Stimulated activated CD8-positive, alpha-beta memory T cell treated with anti-CD3 and anti-CD28 coated beads, Interleukin-15, amount 100 ng/mL, for 1 hour (primary cell): ENCODE measurements at places on chromosomes 5 and 9.
A peak's percentile ranks its signal among the peaks of the same experiment; 100 is the strongest.

DNA sequence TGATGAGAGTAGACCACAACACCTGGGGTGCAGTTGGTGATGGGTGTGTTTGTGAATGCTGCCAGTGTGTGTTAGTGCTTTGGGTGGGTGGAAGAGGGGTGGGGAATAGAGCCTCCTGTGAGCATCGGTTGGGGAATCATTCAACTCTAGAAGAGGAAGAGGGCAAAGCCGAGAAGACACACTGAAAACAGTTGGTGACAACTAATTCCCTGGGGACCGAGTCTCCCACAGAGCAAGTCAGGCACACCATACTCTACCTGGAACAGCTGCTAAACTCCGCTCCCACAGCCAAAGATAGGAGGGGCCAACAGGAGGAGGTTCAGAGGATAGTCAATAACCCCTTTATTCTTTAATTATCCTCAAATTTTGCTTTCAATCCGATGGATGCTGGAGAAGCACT is 1.6 kb upstream of the ARHGEF39 start:
- DNase-seq = no peak

- no peak for DNase-seq
Observed at GRCh38 chr9:14033067-14033466, 280.9 kb downstream of the NFIB start.

DNA sequence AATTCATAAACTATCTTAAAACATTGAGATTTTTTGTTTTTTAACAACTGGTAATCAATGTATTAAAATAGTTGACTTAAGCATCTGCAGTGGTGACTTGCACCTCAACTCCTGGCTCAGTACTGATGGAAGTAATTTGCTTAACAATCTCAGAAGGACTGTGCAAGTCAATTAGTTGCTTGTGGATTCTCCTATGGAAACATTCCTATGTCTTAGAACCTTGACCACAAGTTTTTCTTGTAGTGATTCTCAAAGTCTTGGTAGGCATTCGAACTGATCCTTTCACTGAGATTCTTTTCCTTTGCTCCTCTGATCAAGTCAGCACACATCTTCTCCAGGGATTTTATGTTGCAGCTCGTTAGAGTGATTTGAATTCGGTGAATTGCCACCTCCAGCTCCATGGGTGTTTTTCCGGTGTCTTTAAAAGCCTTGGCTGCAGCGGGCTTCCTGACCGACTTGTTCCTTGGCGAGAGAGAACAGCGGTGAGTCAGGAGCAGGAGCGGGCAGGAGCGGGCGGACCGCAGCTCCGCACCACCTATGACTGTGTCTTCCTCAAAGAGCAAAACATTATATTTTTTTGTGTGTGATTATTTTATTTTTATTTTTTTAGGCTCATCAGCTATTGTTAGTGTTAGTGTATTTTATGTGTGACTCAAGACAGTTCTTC is 21.1 kb downstream of the HMGXB3 start:
- DNase-seq = no peak

DNA sequence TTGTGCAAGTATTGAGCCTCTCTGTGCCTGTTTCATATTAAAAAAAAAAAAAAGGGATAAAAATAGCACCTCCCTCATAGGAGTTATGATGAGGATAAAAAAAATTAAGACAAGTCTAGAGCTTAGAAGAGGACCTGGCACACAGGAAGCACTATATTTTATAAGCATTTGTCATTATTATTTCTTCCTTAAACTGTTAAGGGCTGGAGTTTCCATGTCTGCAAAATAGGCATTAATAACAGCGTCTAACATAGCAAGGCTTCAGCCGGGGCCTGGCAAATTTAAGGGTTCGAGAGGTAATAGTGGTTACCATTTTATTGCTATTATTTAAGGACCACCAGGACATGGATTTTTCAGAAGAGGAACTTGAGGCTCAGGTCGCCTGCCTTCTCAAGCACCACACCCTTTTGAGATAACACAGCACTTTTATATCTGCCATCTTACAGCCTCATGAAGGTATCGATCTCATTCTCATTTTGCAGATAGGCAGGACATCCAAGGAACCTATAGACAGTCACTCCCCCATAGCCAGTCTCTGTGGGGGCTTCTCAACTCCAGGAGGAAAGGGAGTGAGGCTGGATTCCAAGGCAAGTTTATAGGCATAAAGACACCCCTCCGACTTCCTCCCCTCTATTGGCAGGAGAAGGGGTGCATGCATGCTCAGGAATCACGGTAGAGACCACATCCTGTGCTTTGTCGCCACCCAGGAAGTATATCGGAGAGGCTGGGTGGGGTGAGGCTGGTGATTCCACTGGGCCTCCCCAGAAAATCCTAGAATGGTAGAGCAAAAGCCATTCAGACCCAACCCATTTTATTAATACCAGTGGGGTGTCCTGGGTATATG is 2.4 kb downstream of the ANXA6 start:
- DNase-seq = peak; percentile 24

DNA sequence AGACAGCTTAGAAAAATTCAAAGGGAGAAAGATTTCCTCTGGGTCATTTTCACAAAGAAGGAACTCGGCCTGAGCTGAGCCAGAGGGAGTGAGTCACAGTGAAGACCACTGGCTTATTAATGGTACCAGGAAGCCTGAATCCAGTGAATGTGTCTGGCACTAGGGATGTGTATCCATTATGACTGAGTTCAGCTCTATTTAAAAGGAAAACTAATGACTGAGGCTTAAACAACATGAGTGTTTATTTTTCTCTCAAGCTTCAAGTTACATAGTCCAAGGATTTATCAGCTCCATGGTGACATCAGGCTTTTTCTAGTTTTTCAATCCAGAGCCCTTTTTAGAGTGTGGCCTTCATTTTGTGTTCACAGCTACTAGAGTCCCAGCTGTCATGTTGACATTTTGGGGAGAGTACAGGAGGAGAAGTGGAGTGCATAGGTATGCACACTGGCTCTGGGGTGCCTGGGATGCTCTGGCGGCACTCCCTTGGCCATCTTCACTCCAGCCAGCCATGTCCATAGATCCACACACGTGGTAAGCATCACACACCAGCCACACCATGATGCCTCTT is 159.5 kb upstream of the ERCC6L2 start:
- no peak for DNase-seq

DNA sequence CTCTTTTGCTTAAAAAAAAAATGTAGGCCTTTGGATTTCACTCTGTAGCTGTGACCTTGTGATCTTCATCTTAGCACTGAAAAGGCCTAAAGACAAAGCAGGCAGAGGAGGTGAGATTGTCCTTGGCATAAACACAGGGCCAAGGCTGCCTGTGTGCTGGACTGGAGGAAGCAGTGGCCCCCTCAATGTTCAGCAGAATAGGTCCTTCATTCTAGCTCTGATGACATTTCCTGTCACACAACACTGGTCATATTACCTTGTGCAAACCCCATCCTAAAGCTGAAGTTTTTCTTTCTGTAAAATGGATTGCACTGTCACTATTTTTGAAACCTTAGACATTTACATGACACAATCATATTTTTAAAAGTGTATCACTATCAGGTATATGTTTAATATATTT is 147.4 kb downstream of the INSYN2B start:
- no peak for DNase-seq

DNA sequence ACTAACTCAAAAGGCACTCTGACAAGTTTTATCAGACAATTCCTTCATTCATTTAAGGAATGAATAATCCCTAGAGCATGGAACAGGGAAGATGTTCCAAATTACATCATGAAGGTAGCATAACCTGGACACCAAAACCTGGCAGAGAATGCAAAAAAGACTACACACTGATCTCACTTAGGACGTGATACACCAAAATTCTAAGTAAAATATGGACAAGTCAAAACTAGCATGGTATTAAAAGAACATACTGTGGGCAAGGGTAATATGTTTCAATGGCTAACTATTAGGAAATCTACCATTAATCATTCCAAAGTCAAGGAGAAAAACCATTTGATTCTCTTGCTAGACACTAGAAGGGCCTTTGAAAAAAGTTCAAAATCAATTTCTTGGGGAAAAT is 176.5 kb downstream of the HSPA4 start:
- DNase-seq = no peak

DNA sequence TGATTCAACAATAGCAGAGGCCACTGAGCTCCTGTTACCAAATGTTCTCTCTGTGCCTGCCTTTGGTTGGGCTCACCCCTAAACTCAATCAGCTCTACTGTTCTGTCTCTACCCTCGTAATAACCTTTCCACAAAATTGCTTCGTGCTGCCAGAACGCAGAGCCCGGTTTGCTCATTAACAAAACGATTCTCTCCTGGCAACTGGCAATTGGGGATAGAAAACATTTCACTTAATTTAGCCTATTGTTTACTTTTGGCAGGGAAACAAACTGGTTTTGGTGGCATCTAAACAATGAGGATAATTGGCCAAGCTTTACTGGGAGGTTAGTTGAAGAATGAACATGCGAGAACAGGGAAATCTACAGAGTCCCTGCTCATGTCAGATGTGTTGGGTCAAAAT is 56.6 kb downstream of the SLC28A3 start:
- no peak for DNase-seq

- DNase-seq = no peak
Observed at GRCh38 chr5:94969174-94969573, 315.7 kb downstream of the MCTP1 start.

GRCh38 chr9:119662329-119662728 is 293.1 kb upstream of the BRINP1 start:
- no peak for DNase-seq

DNA sequence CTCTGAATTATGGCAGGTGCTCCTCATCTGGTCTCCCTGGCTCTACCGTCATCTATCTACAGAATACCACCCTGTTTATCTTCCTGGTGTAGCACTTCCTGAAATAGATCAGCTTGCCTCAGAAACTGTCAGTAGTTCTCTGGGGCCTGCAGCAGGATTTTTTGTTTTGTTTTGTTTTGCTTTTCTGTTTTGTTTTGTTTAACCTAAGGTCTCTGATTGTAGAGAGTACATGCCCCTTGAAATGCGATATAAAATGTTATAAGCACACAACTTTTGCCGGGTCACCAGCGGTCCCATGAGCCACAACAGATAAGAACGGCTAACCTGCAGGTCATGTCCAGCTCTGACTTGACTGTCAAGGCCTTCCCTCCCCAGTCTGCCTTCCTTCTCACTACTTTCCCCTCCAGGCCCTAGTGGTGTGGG is 26.6 kb upstream of the CREBRF start:
- no peak for DNase-seq

DNA sequence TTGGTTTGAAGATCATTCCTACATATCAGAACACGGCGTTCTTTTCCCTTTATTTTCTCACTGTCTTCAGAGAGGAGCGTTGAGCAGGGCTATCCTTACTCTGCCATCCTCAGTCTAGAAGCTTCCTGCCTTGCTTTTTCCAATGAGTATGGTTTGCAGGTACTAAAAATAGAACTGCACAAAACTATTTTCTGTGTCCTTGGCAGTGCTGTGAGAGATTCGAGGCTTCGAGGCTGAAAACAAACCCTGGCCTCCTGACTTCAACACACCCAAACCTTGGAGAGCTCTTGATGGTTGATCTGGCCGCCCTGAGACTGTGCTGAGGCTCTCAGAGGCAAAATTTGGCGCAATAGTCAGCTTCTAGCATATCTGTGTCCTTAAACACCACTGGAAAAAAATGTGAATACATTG is 78.9 kb downstream of the GOLPH3 start:
- DNase-seq = no peak

- no peak for DNase-seq
Observed at GRCh38 chr9:94286116-94286515, 27.0 kb downstream of the ZNF169 start.

GRCh38 chr5:68739752-68740151 is 354.1 kb upstream of the SLC30A5 start:
- DNase-seq = no peak

DNA sequence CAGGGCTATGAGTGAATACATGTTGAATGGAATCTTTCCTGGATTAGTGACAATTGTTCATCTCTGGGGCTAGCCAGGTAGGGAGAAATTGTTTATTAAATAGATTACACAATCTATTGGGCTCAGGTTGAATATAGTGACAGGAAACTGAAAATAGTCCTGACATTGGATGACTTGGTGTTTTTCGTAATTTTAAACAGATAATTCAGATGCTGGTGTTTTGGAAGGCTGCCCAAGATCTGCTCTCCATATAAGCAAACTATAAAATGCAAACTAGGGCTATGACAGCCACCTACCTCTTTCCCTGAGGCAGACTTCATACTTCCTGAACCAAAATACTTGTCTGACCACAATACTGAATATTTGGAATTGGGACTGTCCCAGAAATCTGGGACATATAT is 99.1 kb downstream of the ENC1 start:
- no peak for DNase-seq

DNA sequence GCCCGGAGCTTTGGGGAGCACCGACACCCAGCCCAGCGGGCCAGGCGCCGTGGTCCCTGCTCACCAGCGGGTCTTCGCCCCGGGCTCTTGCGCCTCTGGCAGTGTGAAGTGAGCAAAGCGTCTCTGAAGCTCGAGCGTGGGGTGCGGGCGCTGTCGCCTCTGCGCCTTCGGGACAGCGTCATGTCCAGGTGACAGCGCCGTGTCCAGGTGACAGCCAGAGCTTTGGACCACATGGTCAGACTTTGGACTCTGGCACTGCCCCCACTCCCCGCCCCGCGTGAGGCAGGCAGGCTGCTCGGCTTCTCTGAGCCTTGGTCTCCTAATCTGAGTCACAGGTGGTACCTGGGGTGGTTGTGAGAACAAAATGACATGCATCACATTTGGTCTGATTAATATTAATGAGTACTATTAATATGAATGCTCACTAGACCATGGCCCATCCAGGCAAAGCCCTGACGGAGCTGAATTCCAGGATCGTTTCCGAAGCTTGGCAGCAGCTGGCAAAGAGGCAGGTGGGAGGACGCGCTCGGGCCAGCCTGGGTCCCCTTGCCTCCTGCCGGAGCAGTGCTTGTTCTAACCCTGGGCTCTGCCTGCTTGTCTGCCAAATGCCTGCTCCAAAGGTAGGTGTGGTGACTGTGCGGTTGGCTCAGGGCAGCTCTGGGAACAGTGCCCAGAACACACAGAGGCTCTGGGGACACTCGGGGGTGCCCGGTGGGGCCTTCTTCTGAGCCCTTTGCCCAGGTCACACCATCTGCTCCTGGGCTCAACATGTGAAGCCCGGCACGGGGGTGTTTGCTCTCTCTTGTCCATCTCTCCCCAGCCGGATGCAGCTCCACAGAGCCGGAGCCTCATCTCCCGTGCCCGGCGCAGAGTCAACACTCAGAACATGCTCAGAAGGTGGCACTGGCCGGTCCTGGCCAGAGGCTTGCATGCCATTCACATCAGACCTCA is 157.1 kb downstream of the OLFM1 start:
- no peak for DNase-seq

DNA sequence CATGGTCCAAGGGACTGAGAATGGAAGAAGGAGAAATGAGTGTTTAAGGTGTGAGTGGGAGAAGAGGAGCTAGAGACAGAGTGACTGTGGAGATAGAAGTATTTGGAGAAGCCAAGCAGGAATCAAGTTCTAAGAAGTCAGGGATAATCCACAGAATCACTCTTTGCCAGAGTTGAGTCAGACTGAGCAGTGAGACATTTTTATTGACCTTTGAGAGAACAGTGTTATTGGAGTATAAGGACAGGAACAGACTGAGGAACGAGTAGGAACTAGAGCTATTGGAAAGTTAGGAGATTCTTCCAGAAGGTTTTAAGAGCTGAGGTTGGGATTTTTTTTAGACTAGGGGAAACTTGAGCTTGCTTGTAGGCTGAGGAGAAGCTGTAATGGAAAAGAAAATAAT is 37.2 kb downstream of the RCL1 start:
- no peak for DNase-seq

- no peak for DNase-seq
Observed at GRCh38 chr9:99748676-99749075, 73.0 kb upstream of the NR4A3 start.

- no peak for DNase-seq
Observed at GRCh38 chr5:147673266-147673665, 109.3 kb downstream of the JAKMIP2 start.

- DNase-seq = no peak
Observed at GRCh38 chr5:54388409-54388808, 67.1 kb upstream of the HSPB3 start.

GRCh38 chr9:77507212-77507961 is 140.7 kb downstream of the GNA14 start:
- DNase-seq = no peak
